ENCODE measurements at places on chromosomes 3 and 15.
A peak's percentile ranks its signal among the peaks of the same experiment; 100 is the strongest.

DNA sequence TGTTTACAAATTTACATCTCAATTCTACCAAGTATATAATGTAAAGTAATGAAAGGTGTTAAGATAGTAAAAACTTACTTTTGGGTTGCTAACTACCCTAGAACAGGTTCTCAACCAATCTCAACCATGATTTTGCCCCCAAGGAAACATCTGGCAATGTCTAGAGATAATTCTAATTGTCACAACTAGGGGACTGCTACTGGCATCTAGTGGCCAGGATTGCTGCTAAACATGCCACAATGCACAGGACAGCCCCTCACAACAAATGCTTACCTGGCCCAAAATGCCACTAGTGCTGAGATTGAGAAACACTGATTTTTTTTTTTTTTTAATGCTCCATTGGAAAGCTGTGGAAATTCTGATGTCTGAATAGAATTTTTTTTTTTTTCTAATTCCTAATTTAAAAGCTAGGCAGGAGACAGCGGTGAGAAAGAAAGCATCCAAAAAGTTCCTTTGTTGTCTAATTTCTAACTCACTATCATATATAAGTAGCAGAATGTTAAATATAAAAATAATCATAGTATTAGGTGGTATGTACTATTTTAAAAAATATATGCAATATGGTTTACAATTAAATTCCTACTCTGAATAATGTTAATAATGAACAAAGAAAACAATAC, 81.5 kb downstream of the TJP1 start:
- DNase-seq, result peak; percentile 15

DNA sequence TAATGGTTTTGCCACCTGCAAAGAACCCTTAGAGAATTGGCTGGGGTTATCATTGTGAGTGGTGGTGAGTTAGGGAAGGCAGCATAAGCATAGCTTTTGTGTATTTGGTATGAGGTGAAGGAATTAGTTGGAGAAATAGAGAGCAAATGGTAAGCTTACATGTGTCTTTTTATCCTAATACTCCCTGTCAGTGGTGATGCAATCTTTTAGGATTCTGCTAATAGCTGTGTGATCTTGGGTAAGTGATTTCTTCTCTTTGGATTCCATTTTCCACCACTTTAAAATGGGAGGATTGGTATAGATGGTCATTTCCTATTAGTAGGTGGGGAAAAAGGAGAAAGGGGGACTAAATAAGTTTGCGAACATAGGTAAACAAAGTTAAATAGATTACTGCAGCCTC, 30.9 kb downstream of the PIAS1 start:
- DNase-seq, result no peak

GRCh38 chr15:101543926-101544612, 54.6 kb upstream of the PCSK6 start:
- no peak for DNase-seq

- DNase-seq, result no peak
Measured at GRCh38 chr15:35309886-35310285, 224.8 kb upstream of the NANOGP8 start.

GRCh38 chr15:62558640-62559380, 393.7 kb upstream of the C2CD4B start:
- no peak for DNase-seq

Measured in RPMI7951 (cell line).